ENCODE measurements at places on chromosomes 11 and 22. TPM values are rescaled to one million over a fixed set of nuclear protein-coding genes. Genes with fewer than 3 reads are reported as not detected.
A peak's percentile ranks its signal among the peaks of the same experiment; 100 is the strongest.

DNA sequence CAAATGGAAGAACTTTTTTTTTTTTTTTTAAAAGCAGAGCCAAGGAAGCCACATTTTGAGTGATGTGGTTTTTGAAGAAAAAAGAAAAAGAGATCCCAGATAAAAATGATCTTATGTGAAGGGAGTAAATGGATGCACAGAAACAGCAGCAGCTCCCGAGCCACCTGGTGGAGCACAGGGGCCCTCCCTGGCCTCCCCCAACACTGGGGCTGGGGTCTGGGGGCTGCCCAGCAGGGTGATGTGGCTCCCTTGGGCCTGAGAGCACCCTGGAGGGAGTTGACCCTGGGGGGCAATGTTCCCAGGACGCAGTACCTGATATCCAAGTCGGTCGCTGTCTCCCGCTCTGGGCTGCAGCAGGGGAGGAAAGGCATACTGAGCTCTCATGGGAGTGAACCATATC is 26.5 kb upstream of the KCNJ11 start:
- H3K4me1 ChIP-seq: peaks cover 10% of the 10 kb centered on the region
- H3K4me3 ChIP-seq: no peak overlapping the region
- no peak for DNase-seq
- H3K36me3 ChIP-seq: no peaks in the 10 kb centered on the region
- H3K27me3 ChIP-seq: no peaks in the 10 kb centered on the region
- no peak overlapping the region for H3K27ac ChIP-seq

DNA sequence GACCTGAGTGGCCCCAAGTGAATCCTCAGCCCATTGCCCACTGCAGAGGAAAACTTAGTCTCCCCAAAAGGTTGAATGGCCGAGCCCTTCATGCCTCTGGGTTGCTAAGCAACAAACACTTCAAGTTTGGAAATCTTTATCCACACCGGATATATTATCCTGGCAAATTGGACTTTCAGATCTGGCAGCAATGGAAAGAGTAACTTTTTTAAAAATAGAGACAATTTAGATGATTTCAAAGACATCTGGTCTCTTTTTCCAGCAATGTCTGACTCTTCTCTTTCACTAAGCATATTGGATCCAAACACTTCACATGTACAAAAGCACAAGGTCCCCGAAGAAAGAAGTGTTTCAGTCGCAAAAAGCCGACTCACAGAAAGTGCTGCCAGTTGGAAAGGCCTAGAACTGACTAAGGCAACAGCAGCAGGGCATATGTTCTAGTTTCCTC is 505.3 kb downstream of the SOX6 start:
- no peaks in the 10 kb centered on the region for H3K36me3 ChIP-seq
- H3K27ac ChIP-seq: no peak overlapping the region
- no peak overlapping the region for H3K4me3 ChIP-seq

GRCh38 chr11:116421529-116422185 is 351.1 kb downstream of the BUD13 start:
- H3K4me1 ChIP-seq: peaks cover 84% of the 10 kb centered on the region
- no peaks in the 10 kb centered on the region for H3K27me3 ChIP-seq
- no peak overlapping the region for H3K4me3 ChIP-seq
- no peak for DNase-seq

GRCh38 chr11:120125024-120125423 is 12.9 kb downstream of the TRIM29 start:
- H3K27ac ChIP-seq: no peak overlapping the region
- no peak overlapping the region for H3K4me3 ChIP-seq
- H3K4me1 ChIP-seq: peaks cover 30% of the 10 kb centered on the region
- H3K27me3 ChIP-seq: peaks cover 65% of the 10 kb centered on the region
- no peaks in the 10 kb centered on the region for H3K36me3 ChIP-seq

TOB2 gene
- total RNA-seq: 16.7 TPM

DNA sequence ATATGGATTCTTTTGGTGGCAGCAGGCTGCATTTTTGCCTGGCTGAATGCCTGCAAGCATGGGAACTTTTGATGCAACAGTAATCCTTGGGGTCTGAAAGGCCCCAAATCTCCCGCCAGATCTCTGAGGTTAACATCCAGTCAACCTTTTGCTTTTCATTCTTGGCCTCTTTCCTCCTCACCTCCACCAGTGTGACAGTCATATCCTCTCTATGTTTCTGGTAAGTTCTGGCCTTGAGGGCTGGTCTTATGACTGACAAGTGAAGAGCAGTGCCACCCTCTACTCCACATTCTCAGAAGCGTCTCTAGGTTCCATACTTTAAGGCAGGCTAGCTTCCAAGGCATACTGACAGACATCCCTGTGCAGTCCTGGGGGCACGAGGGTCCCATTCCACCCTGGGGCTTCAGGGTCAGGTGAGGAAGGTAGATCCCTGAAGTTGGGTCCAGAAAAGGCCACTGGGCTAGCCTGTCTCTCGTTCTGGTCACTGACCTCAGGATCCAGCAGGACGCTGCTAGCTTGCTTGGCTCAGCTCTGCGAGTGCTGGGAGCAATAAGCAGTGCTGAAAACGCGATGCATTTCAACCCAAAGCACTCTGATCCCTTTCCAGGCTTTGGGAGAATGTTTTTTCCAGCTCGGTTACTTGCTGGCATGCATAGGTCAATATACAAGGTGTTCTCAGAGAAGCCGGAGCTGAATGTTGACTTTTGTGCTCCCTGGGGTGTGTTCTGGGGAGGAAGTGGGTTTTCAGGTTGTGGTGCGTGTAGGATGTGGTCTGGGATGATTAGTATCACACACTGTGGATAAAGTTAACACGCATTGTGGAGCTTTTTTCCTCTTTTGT is 75.2 kb downstream of the PTPRJ start:
- H3K27me3 ChIP-seq: no peaks in the 10 kb centered on the region
- H3K4me1 ChIP-seq: peaks cover 25% of the 10 kb centered on the region
- H3K4me3 ChIP-seq: no peak overlapping the region
- peak; percentile 34 for DNase-seq

- H3K27ac ChIP-seq: peak overlapping the region; percentile 15
- no peak for DNase-seq
- H3K27me3 ChIP-seq: no peaks in the 10 kb centered on the region
- peak overlapping the region; percentile 17 for H3K4me3 ChIP-seq
- no peaks in the 10 kb centered on the region for H3K36me3 ChIP-seq
These were observed 5.7 kb upstream of the MMP20 start for GRCh38 chr11:102630598-102631448.
